ENCODE measurements at places on chromosomes 16 and 17.

DNA sequence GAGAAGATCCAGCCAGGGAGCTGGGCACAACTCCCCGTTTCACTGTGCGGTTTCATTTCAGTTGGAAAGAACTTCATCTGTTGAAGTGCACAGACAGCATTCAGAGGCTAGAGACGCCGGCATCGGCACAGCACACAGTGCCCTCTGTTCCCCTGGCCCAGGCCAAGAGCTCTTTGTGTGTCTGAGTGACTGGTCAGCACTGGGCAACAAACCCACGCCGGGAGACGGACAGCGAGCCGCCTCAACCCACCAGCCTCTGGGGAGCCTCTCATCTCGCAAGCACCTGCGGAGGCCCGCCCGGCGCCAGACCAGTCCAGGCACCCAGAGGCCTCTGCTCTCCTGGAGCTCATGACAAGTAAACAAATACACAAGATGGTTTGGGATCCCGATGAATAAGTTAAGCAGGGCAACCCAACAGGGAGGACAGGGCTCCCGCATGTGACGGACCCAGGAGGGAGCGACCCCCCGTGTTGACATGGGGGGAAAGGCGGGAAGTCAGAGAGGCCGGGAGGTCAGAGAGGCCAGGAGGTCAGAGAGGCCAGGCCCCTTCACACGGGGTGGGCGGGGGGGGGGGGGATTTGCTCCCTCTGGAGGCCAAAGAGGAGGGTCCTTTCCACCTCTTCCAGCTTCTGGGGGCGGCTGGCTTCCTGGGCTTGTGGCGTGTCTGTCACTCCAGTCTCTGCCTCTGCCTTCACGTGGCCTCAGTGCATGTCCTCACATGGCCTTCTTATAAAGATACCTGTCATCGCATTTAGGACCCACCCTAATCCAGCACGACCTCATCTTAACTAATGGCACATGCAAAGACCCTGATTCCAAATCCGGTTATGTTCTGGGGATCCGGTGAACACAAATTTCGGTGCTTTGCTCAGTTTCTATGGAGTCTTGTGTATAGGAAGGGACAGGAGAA lies 25.8 kb upstream of the KLHDC4 start:
- DNase-seq, result no peak

GRCh38 chr16:13909872-13910303 lies 10.1 kb upstream of the ERCC4 start:
- DNase-seq, result no peak

- DNase-seq, result no peak
Observed at GRCh38 chr16:67249178-67250044, 632 bp downstream of the SLC9A5 start.

DNA sequence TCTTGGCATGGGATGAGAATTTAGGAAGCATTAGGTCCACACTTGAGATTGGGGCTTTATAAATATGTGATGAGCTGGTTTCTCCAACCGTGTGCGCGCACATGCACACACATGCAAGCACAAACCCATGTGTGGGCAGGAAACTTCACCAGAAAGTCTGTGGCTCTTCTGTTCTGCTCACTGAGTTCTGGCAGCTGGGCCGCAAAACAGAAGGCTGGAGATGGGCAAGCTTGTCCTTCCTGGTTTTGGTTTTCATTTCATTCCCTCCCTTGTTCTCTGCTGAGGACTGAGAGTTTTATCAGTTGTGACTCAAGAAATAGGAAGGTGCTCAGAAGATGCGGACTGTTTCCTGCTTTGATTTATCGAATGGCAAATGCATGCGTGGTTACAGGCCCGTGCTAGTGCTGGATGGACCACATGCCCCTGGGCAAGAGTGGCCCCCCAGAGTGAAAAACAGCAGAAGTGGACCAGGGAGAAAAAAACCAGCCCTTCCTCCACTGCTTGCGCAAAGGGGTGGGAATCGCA lies 14.1 kb downstream of the MAP3K14 start:
- DNase-seq, result no peak

- DNase-seq, result no peak
Observed at GRCh38 chr16:12398029-12398682, 405.5 kb downstream of the CPPED1 start.

GRCh38 chr17:50946891-50947781 lies 81.0 kb upstream of the TOB1 start:
- DNase-seq, result no peak

- DNase-seq, result no peak
Observed at GRCh38 chr17:19368229-19368628, 5.7 kb upstream of the B9D1 start.

- DNase-seq, result no peak
Observed at GRCh38 chr17:75587675-75588595, at the start of gene MYO15B. TSS of gene MYO15B (plus strand) at chr17:75587800. CDS start at chr17:75588058, 258 bp downstream.

GRCh38 chr17:61129267-61130254 lies 270.1 kb upstream of the TBX2 start:
- no peak for DNase-seq

GRCh38 chr16:8861563-8862308 lies 7.1 kb downstream of the CARHSP1 start:
- DNase-seq, result no peak

GRCh38 chr16:57245472-57246113 lies 534 bp downstream of the ARL2BP start:
- no peak for DNase-seq

DNA sequence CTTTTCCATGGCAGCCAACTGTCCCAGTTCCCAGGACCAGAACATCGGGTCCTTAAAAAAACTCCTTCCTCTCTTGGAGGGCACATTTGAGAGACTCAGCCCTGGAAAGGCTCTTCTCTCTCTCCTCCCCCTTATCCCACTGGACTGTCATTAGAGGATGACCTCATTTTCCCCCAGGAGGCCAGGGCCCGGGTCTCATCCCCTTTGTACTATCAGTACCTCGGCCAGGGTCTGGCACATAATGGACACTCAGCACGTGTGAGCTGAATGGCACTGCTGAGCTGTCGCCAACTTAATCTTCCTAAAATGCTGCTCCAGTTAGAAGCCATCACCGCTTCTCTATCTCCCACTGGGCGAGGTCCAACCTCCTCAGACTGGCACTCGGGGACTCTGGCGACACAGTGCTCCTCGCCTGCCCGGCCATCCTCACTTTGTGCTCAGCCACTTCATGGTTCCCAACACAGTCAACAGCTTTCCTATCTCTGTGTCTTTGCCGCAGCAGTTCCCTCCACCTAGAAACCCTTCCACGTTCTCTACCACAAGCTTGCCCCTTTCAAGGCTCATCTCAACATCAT lies 3.6 kb upstream of the RHBDL3 start:
- no peak for DNase-seq

GRCh38 chr16:73483934-73484711 lies 436.2 kb upstream of the ZFHX3 start:
- no peak for DNase-seq

GRCh38 chr17:77720946-77721845 lies 237.3 kb upstream of the TNRC6C start:
- DNase-seq, result no peak

- no peak for DNase-seq
Observed at GRCh38 chr16:89018282-89019158, 41.5 kb upstream of the CBFA2T3 start.

DNA sequence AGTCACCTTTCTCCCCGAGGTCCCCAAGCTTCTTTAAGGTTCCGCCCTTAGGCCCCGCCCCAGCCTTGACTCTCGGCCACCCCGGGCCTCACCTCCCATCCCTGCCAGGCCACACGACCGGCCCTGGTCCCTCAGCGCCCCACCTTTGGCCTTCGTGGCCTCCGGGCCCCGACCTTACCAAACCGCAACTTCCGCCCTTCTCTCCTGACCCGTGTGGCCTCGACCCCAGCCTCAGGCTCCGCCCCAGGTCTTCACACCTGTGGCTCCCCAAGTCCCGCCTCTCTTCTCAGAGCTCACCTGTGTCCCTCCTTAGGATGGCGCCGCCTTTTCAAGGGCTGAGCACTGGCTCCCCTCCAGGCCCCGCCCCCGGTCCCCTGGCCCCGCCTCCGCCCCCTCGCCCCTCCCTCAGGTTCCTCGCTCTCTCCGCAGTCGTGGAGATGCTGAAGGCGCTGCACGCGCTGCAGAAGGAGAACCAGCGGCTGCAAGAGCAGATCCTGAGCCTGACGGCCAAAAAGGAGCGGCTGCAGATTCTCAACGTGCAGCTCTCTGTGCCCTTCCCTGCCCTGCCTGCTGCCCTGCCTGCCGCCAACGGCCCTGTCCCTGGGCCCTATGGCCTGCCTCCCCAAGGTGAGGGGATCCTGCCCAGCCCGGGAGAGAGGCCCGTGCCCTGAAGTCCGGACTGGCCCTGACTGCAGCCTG lies 10.0 kb upstream of the CISD3 start:
- DNase-seq, result no peak

DNA sequence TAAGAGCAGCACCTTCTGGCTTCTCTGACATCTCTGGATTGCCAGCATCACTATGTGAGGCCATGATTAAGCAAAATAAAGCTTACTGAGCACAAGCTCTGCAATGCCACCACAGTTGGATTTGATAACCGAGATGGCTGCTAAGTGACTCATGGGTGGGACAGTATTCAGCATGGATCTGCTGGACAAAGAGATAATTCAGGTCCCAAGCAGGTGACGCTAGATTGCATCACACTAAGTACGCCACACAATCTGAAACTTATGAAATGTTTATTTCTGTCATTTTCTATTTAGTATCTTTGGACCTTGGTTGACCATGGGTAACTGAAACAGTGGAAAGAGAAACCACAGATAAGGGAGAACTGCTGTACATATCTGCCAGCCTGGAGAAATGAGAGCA lies 27.4 kb downstream of the CDRT15 start:
- no peak for DNase-seq
